ENCODE measurements at places on chromosomes 11 and 22.
A peak's percentile ranks its signal among the peaks of the same experiment; 100 is the strongest.

GRCh38 chr11:123143476-123143875 lies 51.6 kb downstream of the CLMP start:
- no peak for DNase-seq

GRCh38 chr11:123373754-123374621 lies 56.1 kb upstream of the GRAMD1B start:
- no peak for DNase-seq

DNA sequence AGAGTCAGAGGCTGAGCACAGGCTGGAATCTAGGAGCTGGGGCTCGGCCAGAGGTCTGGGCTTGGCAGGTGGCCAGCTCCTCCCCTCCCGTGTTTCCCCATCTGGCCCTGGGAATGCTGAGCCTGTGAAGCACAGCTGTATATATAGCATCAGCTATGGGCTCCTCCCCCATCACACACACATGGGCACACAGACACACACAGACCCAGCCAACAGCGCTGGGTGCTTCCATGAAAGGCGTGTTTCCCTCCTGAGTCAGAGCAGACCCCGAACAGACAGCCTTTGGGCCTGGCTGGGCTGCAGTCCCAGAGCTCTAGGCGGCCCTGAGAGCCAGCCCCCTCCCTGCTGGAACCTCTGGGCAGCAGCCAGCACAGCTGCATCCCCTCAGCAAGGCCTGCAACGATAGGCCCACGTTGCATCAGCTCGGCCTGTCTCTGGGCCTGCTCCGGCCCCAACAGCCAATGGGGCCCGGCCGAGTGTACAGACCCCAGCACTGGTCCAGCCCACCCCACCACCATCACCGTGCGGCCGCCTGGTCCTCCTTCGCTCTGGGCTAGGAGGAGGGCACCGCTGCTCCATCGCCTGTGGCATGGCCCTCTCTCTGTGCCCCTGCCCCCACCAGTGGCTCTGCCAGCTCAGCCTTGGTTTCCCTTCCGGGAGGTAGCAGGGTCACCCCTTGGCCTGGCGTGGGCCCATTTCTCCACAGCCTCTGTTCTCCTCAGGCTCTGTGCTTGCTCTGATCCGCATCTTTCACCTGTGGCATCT lies 7.6 kb upstream of the SERPINH1 start:
- peak; percentile 100 for DNase-seq

DNA sequence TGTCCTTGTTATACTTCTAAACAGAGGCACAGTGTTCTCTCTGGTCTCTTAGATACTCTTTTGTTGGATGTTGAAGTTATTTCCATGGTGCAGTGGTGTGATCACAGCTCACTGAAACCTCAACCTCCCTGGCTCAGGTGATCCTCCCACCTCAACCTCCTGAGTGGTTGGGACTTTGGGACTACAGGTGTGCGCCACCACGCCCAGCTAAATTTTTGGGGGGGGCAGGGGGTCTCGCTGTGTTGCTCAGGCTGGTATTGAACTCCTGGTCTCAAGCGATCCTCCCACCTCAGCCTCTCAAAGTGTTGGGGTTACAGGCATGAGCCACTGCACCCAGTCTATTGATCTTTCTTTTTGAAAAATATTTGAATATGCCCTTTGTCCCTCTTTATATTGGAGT lies 14.9 kb downstream of the ZNF74 start:
- no peak for DNase-seq

- no peak for DNase-seq
These were observed 9.2 kb upstream of the NARS2 start for GRCh38 chr11:78583889-78584288.

- peak; percentile 54 for DNase-seq
These were observed 612 bp downstream of the XBP1 start for GRCh38 chr22:28799606-28800307.

DNA sequence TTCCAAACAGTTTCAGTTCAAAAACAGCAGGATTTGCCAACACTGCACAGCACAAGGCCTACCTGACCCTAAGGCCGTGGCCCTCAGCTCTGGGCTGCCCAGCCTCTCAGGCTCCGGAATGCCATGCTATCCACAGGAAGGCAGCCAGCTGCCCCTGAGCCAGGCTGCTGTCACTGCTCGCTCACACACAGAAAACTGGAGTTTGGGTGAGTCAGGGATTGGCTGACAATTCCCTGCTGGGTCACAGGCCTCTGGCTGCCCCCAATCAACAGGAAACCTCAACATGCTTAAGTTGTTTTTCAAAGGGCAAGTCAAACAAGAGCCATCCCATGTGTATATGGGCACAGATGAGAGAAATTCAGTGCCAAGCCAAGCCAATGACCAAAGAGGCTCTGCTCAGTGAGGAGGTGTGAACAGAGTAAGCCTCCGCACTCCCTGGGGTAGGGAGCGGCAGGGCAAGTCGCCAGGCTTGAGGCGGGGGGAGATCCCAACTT lies 50.2 kb downstream of the RPL27A start:
- DNase-seq: peak; percentile 64

- DNase-seq: no peak
These were observed 206.2 kb upstream of the MTMR2 start for GRCh38 chr11:96130061-96130620.

GRCh38 chr11:47257517-47258316 lies at the start of gene NR1H3:
NR1H3 (plus strand) TSS chr11:47257996; CDS start chr11:47259217, 1,221 bp downstream.
- peak; percentile 50 for DNase-seq

GRCh38 chr11:127862406-127862805 lies 725.0 kb downstream of the ETS1 start:
- DNase-seq: peak; percentile 41

Data from fibroblast of upper back skin (primary cell).